ENCODE measurements at places on chromosomes 7 and 10.

GRCh38 chr10:95278061-95278988, 12.5 kb downstream of the PDLIM1 start:
- peak; percentile 76 for DNase-seq

DNA sequence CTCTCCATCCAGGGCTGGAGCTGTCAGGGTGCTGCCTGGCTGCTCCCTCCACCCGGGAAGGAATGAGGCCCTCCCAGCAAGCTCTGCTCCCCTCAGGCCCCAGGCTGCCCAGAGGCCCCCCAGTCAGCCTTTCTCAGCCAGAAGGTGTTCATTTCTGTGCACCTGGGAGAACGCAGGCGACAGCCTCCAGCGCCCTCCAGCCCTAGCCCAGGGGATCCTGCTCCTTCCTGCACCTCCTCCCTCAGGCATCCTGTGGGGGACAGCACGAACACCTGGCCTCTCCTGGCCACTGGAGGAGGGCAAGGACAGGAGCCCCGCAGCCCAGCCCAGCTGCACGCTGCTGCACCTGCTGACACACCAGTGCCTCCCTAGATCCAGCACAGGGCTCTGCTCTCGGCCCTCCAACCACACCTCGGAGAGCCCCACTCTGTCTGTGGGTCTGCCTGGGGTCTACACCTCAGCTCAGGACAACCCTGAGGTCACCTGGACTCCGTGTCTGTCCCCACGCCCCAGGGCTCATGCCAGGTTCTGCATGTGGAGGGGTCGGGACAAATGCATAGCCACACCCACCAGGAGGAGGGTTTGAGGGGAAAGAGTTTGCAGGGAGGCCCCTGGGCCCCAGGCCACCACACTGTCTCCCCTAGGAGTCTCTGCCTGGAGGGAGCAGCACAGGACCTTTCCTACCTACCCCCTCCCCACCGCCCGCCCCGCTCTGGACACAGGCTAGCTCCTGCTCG, 7.4 kb upstream of the PWWP2B start:
- DNase-seq = no peak

- no peak for DNase-seq
Measured at GRCh38 chr7:1665549-1666316, 4.3 kb upstream of the ELFN1 start.

DNA sequence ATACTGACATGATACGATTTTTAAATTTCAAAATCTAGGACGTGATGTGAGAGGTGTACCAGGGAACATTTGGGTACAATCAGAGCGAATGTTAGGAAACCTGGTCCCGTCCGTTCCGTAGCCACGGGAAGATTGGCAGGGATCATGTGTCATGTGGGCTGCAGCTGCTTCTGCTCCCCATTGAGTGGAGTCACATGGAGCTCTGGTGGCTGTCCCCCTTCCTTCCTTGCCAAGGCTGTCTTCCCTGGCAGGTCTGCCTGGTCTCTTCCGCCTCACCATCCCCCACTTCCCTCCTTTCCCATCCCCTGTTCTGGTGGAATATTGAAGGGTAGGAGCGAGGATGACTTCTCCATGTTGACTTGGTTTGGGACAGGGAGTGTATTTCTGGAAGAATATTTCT, 33.8 kb upstream of the FAM180A start:
- DNase-seq = no peak

DNA sequence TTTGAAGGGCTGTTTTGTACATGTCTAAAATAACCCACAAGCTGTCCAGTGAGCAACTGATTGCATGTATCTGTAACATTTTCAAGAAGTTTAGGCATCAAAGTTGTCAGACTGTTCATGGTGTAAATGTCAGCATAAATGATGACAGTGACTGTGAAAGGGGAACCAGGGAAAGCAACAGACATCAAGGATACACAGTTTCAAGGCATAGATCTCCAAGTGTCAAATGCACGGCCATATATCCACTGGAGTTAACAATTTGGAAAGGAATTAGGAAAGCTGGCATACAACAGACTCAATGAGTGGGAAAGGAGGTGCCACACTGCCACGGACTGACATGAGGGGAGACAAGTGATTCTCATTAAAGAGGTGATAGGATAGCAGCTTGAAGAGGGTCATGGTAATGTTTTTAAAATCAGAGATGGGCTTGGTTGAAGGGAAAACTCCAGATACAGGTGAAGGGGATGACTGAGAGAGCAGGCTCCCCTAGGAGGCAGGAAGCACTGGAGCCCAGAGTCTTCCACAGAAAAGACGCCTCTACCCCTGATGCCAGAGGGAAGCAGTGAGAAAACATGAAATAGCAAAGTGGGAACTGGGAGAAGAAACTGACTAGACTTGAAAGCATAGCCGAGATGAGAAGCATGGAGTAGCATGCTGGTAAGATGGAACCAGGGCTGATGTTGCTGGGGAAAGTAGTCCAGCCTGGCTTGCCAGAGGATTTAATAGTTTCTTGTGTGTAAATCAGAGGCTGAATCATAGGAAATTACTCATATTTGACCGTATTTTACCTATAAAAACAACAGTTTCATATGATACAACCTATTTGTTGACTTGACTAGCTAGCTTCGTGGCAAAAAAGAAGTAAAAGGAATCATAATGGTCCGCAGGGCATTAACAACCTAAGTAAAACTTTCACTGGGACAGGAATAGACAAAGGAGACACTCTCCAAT, 18.6 kb downstream of the NSMCE4A start:
- DNase-seq = no peak

- no peak for DNase-seq
Measured at GRCh38 chr10:132273966-132274365, 33.8 kb downstream of the STK32C start.

DNA sequence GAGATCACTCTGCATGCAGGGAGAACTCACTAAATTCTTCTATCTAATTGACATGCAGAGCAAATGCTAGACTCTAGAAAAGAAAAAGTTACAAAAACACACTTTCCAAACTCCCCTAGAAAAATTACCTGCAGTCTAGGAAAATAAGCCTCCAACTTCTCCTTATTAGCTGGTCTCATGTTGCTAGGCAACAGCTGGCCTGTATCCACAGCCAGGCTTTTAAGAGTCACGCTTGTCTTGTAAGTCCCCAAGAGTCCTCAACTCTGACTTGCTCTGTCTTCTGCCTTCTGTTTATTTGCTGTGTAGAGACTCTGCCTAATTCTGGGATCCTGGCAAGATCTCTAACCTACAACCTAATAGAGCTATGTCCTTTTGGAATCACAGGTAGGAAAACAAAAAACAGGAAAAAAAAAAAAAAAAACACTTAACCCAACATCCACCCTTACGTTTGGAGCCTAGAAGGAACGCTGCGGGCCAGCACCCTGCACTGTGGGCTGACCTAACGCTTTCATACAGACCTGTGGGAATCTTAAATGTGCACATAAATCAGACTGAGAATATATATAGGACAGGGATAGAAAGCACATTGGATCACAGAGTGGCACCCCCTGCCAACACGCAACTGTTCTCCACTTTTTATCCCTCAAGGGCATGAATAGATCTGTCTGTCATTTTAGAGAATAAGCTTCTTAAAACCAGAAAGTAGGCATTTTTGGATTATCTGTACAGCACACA, 117.0 kb upstream of the PTPRZ1 start:
- DNase-seq = no peak

DNA sequence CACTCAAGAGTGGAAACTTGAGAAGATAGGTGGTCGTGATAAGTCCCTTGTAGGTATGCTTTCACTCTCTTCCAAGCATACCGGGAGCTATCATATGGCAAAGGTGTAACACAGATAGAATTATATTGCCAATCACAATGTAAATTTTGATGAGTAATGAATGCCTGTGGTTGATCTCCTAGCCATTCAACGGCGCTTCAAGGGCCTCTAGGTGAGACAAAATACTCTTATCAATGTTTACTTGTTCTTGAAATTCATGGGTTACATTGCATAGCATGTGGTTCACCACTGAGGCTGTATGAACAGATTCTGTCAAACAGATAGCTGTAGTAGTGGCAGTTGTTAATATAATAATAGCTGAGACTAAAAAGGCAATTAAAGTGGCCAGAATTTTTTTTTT, 82.4 kb downstream of the THSD7A start:
- DNase-seq = no peak

- DNase-seq = no peak
Measured at GRCh38 chr10:74557098-74557497, 269.3 kb upstream of the KAT6B start.

- DNase-seq = no peak
Measured at GRCh38 chr10:76548716-76549115, 1088.9 kb downstream of the KCNMA1 start.

- DNase-seq = no peak
Measured at GRCh38 chr10:60349426-60349825, 40.2 kb downstream of the ANK3 start.

GRCh38 chr10:7301006-7301778, 109.6 kb downstream of the SFMBT2 start:
- no peak for DNase-seq

DNA sequence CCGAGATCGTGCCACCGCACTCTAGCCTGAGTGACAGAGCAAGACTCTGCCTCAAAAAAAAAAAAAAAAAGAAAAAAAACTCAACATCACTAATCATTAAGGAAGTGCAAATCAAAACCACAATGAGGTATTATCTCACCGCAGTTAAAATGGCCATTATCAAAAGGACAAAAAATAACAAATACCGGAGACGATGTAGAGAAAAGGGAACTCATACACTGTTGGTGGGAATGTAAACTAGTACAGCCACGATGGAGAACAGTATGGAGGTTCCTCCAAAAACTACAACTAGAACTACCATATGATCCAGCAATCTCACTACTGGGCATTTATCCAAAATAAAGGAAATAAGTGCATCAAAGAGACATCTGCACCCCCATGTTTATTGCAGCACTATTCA, 24.3 kb downstream of the GRK5 start:
- DNase-seq = no peak

DNA sequence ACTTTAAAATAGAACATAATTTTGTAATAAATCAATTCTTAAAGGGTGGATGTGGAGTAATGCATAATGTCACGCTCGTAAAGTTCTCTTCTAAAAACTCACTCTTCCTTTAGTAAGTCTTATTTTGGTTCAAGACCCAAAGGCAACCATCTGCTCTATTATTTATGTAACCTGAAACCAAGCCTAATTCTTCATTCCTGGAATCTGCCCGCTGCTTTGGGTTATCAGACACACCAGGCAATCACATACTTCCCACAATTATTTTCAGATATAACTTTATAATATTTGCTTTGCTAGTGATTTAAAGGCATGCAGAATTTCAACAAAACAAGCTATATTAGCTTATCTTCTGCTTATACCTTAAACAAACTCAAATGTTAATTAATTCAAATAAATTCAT, 39.0 kb downstream of the RAB11FIP2 start:
- no peak for DNase-seq

DNA sequence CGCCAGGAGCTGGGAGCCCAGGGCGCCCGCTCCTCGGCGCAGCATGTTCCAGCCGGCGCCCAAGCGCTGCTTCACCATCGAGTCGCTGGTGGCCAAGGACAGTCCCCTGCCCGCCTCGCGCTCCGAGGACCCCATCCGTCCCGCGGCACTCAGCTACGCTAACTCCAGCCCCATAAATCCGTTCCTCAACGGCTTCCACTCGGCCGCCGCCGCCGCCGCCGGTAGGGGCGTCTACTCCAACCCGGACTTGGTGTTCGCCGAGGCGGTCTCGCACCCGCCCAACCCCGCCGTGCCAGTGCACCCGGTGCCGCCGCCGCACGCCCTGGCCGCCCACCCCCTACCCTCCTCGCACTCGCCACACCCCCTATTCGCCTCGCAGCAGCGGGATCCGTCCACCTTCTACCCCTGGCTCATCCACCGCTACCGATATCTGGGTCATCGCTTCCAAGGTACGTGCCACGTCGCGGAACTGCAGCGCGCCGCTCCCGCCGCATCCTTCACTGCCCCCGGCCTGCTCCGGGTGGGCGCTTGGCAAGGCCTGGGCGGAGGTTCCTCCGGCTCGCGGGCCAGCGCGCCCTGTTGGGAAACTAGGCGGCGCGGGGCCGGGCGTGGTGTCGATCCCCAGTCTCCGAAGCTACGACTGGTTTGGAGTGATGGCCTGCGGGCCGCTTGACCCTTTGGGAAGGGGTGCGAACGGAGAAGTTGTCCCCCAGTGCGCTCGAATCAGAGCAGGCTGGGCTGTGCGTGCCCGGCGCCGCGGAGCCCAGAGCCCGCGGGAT, 868 bp downstream of the EMX2 start:
- DNase-seq = no peak

DNA sequence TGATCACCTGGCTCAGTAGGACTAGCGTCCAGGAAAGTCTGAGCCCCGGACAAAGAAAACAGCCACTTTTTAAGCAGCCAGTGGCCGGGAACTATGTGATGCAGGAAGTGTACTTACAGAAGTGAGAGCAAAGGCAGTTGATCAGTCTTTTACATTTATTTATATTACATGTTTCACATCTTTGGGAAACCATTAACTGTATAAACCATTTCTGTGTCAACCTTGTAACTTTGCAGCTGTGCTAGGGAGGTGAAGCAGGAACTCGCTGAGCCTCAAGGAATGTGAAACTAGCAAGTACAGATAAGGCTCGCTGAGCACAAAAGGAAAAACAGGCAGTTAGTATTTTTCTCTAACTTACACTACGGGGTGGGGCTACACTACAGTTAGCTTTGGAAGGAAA, 39.9 kb upstream of the HECW1 start:
- DNase-seq = no peak

- peak; percentile 7 for DNase-seq
Measured at GRCh38 chr7:29478226-29478625, 85.4 kb upstream of the PRR15 start.

- no peak for DNase-seq
Measured at GRCh38 chr10:127145173-127145572, 51.2 kb downstream of the INSYN2A start.

GRCh38 chr10:52409928-52410327, 95.8 kb downstream of the DKK1 start:
- DNase-seq = no peak

GRCh38 chr10:77195101-77195500, 442.5 kb downstream of the KCNMA1 start:
- DNase-seq = no peak

- DNase-seq = no peak
Measured at GRCh38 chr10:42781893-42782445, 626 bp upstream of the BMS1 start.

DNA sequence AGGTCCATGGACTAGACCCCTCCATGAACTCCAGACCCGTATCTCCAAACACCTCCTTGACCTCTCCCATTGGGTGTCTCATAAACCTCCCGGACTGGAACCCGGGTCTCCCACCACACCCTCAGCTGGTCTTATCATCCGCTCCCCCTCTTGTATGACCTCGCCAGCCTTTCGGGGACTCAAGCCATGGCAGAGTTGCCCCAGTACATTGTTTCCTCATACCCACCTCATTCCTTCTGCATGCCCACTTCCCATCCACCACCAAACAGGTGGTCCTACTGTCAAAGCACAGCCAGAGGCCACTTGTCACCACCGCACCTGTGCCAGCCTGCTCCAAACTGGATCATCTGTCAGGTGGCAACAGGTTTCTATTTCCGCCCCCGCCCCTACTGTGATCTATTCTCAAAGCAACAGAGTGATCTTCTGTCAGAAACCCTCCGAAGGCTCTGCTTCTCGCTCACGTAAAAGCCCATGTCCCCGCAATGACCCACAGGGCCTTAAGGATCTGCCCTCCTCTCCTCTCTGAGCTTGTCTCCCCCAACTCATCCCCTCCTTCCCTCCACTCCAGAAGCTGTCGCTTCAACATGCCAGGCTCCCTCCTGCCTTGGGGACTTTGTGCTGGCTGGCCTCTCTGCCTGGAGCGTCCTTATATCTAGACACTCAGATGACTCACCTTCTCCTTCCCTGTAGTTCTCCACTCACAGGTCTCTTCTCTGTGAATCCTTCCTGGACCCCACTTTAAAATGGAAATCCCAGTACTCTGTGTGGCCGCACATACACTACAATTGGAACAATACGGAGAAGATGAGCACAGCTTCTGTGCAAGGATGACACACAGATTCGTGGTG, 22.8 kb upstream of the PRKAG2 start:
- DNase-seq = no peak

GRCh38 chr10:84548869-84549268, 220.5 kb downstream of the CCSER2 start:
- no peak for DNase-seq

All from brain pericyte (primary cell).